ENCODE measurements at places on chromosomes 4 and X.

- DNase-seq = no peak
Measured at GRCh38 chr4:120611092-120611491, 311.4 kb downstream of the PRDM5 start.

- DNase-seq = no peak
Measured at GRCh38 chrX:78540171-78540570, 119.0 kb downstream of the RTL3 start.

GRCh38 chr4:172631832-172632231 lies 536.8 kb upstream of the GALNT7 start:
- no peak for DNase-seq

GRCh38 chrX:33968611-33969010 lies 163.5 kb downstream of the FAM47A start:
- DNase-seq = no peak

- no peak for DNase-seq
Measured at GRCh38 chr4:91035276-91035675, 908.1 kb downstream of the CCSER1 start.

GRCh38 chr4:55397520-55398321 lies 2.0 kb downstream of the TMEM165 start:
- no peak for DNase-seq

DNA sequence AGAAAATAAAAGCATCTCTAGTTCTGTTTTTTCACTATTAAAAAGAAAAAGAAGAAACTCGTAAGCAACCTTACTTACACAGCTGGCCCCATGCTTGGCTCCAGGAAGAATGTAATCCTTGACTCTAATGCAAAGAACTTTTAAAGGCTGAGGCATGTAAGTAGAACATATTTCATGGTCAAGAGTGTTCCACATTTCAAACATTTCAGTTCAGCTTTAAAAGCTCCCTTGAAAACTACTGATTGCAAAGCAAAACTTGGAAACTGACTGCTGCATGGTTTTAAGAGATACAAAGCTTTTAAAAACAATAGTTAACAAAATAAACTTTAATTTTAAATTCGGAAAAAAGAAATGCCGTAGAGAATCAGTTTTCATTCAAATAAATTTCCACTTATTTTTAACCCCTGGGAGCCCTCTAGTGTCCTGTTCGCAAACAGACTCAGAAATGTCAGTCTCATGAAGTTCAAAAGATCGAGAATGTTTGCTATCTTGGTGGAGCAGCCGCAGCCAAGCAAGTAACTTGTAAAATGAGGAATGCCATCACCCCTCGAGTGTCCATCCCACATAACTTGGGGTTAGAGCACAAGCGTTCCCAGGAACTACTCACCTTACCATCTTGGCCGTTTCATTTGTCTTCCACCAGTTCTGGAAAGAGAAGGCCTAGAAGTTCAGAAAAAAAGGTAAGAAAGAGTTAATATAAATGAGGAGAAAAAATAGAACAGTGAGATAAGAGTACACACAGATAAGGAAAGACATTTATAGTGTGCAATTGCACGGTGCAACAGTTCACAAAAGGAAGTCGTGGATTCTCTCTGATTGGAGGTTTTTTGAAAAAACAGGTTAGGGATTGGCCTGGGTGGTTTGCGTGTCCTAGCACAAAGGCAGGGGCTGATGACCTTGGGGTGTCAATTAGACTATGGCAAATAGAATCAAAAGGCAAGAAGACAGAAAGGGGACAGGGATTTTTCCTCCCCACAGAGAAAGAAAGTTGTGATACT lies at the start of gene GASK1B:
TSS of gene GASK1B (minus strand) at position 765 of the 998 bp plus-strand sequence. CDS start 1,650 bp downstream, outside the sequence.
- DNase-seq = no peak

GRCh38 chr4:138409670-138410069 lies 167.5 kb upstream of the SLC7A11 start:
- no peak for DNase-seq

- DNase-seq = no peak
Measured at GRCh38 chr4:183284258-183284785, 35.8 kb downstream of the CLDN22 start.

DNA sequence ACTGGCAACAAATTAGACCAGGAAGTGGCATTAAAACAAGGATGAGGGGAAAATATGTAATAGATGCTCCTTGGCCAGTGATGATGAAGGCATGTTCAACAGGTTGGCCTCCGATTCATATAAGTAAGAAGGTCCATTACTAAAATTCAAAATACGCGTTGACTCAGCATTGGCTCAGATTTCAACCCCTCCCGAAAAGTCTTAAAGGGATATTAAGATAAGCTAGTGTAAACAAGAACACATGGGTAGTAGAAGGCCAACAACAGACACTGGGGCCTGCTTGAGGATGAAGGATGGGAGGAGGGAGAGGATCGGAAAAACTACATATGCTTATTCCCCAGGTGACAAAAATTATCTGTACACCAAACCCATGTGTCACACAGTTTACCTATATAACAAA lies 19.1 kb upstream of the LAP3 start:
- no peak for DNase-seq

DNA sequence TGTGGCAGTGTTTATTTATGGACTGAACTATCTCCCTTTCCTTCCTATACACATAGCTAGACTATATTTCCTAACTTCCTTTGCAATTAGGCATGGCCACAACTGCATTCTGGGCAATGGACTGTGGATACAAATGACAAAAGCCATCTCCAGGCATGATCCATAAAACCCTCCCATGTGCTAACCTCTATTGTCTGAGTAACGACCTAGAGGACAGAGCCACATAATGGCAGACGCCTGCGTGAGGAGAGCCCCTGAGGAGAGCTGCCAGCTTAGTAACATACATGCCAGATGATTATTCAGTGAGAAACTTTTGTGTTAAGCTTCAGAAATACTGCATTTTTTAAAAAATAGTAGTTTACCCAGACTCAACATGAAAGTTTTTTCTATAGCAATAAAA lies 142.9 kb downstream of the ADGRA3 start:
- DNase-seq = no peak

DNA sequence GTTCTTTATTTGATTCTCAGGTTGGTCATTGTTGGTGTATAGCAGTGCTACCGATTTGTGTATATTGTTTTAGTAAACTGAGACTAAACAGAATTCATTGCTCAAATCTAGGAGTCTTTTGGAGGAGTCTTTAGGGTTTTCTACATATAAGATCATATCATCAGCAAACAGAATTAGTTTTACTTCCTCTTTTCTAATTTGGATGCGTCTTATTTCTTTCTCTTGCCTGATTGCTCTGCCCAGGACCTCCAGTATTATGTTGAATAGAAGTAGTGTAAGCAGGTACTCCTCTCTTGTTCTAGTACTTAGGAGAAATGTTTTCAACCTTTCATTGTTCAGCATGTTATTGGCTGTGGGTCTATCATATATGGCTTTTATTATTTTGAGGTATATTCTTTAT lies 92.6 kb downstream of the IQCM start:
- DNase-seq = no peak

GRCh38 chr4:115229873-115230272 lies 116.5 kb upstream of the NDST4 start:
- no peak for DNase-seq

DNA sequence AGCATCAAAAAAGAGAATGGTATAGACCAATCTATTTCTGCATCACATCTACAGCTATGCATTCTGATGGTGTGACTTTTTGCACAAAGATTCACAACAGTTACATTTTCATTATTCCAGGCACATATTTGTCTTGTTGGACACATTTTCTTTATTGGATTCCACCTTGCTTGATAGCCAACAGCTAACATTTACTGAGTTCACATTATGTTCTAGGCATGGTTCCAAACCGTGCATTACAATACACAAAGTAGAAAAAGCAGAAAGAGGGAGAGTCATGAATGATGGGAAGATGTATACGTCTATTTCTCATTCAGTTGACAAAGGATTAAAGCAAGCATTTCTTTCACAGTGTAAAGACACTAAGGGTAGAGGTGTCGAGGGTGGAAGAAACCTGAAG lies 22.9 kb upstream of the CLGN start:
- DNase-seq = no peak

DNA sequence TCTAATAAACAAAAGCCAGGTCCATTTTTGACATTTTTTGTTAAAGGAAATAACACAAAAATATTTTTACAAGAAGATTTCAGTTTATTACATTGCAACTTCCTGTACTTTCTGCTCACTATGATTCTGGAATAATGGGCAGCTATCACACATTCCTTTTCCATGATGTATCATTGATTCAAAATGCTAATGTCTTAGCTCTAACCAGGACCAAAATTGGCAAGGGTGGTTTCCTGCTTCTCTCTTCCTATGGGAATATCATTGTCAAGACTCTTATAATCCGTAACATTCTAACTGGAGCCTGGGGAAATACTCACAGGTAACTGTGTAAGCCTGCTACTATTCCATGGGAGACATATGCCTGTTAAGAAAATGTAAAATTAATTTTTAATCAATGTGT lies 218.6 kb downstream of the DCAF12L2 start:
- no peak for DNase-seq

GRCh38 chrX:102652031-102652688 lies 877 bp downstream of the GPRASP1 start:
- no peak for DNase-seq

GRCh38 chr4:158856852-158857251 lies 88.0 kb downstream of the FNIP2 start:
- peak; percentile 17 for DNase-seq

DNA sequence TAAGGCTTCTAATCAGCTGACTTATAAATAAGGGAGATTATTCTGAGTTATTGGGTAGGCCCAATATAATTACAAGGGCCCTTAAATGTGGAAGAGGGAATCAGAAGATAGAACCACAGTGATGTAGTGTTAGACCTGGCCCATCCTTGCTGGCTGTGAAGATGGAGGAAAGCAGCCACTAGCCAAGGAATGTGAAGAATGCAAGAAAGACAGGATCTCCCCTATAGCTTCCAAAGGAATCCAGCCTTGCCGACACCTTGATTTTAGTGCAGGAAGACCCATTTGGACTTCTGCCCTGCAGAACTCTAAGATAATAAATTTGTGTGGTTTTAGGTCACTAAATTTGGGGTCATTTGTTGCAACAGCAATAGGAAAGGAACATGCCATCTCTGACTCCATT lies 150.6 kb downstream of the SPATA18 start:
- DNase-seq = no peak

DNA sequence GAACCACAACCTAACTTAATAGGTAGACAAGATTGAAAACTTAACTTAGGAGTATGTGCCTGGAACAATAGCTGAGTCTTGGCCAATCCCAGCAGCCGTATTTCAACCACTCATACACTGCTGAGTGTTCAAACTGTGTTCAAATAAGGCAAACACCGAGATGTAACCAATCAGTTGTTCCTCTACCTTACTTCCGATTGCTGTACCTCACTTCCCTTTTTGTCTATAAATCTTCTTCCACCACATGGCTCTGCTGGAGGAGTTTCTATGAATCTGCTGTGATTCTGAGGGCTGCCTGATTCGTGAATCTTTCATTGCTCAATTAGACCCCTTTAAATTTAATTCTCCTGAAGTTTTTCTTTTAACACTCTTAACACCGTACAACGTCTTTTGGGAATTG lies 108.0 kb downstream of the ANAPC4 start:
- DNase-seq = no peak

DNA sequence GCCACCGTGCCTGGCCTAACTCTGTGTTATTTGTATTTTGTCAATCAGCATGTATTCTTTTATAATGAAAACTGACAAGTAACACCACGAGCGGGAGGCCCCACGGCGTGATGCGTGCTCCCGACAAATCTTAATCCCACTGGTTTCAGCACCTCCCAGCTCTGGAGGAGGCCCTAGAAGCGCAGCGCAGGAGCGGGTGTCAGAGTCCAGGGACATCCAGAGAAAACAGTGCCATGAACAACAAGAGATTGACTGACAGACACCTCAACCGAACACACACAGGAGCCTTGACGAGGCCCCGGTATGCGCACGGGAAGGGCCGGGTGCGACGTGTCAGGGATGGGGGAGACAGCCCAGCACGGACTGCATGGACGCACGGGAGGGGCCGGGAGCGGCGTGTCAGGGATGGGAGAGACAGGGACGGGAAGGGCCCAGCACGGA lies 23.0 kb downstream of the GAK start:
- no peak for DNase-seq

DNA sequence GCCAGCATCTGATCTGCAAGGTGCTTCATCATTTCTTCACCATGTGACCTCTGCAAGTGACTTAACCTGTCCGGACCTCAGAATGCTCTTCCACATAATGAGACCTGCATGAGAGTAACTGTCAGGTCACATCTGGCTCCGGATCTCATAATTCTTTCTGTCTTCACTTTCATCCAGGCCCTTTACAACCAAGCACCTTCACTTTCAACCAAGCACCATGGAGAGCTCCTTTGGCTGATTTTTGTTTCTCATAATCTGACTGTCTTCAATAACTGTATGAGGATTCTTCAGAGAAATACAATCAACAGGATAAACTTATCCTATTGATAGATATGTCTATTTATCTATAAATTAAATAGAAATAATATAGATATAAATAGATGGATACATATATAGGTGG lies 148.1 kb downstream of the VCX3A start:
- DNase-seq = no peak

GRCh38 chrX:16638533-16638932 lies 11.4 kb upstream of the S100G start:
- DNase-seq = no peak

- no peak for DNase-seq
Measured at GRCh38 chrX:155046811-155047528, 20.3 kb downstream of the FUNDC2 start.

DNA sequence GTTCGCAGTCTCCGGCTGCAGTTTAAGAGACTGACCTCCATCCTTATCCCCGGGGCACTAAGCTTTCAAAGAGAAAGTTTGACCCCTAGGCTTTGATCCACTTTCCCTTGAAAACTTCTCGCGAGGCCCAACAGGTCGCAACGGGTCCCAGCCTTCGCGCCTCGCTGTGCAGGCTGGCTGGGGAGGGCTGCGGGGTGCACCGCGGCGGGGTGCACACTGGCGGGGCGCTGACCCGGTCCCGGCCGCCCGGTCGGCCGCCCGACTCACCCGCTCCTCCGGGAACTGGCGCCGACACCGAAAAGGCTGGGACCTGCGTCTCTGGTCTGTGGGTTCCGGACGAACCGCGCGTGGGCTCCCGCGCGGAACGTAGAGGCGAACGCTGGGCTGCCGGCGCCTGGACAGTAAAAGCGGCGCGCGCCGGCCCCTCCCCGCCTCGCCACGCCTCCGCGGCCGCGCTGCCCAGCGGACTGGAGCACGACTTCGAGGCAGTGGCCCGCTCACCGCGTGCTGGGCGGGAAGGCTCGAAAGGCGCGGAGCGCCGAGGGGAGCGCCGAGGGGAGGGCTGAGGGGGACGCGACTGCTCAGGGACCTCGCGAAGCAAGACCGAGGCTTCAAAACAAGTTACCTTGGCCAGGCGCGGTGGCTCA lies at the start of gene TAF7L:
TSS of gene TAF7L (minus strand) at position 378 of the 647 bp plus-strand sequence. CDS start 3,791 bp downstream, outside the sequence.
- DNase-seq = no peak

Measured in germinal center (tissue), 1 donor.